Body of pancreas (tissue), 4 donors: ENCODE measurements at places on chromosomes 13 and 19.
A peak's percentile ranks its signal among the peaks of the same experiment; 100 is the strongest.

- peaks cover 8% of the 10 kb centered on the region for H3K4me1 ChIP-seq
- no peaks in the 10 kb centered on the region for H3K27me3 ChIP-seq
- H3K36me3 ChIP-seq = no peaks in the 10 kb centered on the region
- peak; percentile 2 for DNase-seq
Observed at GRCh38 chr13:113667771-113668490, 912 bp downstream of the GRK1 start.

- no peak overlapping the region for H3K27ac ChIP-seq
- H3K4me3 ChIP-seq = no peak overlapping the region
- DNase-seq = no peak
- H3K27me3 ChIP-seq = no peaks in the 10 kb centered on the region
- no peaks in the 10 kb centered on the region for H3K36me3 ChIP-seq
Observed at GRCh38 chr19:14164724-14165493, 28.5 kb upstream of the ASF1B start.

DNA sequence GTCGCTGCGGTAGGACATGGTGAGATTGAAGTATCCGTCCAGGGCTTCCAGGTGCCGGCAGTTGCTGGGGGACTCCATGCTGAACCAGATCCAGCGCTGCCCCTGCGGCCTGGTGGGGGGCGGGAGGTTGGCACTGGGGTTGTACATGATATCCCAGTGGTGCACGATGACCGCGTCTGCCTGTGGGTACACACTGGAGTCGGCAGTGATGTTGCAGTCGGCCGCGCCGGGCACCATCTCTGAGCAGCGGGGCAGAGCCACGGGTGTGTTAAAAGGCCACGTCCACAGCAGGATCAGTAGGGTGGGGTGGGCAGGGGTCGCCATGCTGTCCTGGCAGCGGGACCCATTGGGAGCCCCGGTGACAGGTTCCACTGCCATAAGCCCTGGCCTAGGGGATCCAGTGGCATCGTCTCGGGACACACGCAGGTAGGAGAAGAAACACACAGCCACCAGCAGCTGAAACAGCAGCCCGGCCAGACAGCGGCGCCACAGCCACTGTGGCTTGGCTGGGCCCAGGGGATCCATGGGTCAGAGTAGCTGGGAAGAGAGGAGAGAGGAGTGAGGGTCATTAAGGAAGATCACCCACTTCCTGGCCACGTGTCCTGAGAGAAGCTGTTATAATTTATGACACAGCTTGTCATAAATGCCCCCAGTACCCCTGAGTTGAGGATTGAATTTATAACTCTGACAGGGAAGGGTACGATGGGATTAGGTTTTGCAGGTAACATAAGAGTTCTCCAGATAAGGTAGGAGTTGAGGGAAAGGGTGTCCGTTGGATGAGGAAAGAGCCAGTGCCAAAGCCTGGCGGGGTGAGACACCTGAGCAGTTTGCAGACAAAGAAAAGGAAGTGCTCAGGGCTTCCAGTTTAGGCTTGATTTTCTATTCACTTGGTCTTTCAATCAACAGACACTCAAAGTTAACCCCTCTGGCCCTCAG, 2.9 kb downstream of the FUT5 start:
- no peaks in the 10 kb centered on the region for H3K36me3 ChIP-seq
- no peak for DNase-seq
- H3K27ac ChIP-seq = no peak overlapping the region
- H3K4me3 ChIP-seq = no peak overlapping the region
- no peaks in the 10 kb centered on the region for H3K4me1 ChIP-seq

DNA sequence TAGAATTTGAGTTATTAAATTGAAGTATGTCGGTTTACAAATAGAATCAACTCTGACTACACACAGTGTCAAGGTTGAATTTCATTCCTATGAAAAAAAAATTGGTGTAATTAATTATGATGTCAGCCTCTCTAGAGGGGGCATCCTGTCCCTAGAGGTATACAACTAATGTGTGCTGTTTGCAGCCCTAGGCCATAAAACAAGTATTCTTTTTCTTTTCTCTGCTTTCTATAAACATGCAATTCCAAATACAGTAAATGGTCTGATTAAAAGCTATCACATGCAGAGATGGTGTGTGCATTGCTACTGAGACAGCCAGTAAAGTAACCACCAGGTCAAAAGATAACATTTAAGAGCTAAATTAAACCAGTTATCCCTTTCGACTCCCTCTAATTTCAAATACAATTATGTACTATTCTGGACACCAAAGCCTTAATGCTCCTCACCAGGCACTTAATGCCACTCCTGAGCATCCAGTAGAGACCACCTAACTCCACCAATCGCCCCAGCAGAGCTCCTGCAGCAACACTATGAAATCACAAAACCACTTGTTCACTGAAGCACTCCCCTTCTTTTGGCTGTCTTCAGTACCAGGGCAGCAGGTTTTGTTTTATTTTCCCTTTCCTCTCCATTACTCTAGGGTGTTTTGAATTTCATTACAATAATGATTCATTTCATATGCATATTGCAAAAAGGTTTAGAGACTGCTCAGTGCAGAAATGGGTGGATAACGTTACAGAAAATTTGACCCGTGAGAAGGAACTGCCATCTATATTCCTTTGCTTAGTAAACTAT, 426.9 kb downstream of the PCDH9 start:
- no peaks in the 10 kb centered on the region for H3K36me3 ChIP-seq
- no peak overlapping the region for H3K27ac ChIP-seq
- no peak for DNase-seq
- H3K4me1 ChIP-seq = peaks cover 10% of the 10 kb centered on the region

GRCh38 chr13:32116210-32116609, 84.6 kb downstream of the FRY start:
- no peak for DNase-seq
- no peaks in the 10 kb centered on the region for H3K27me3 ChIP-seq
- no peak overlapping the region for H3K27ac ChIP-seq

DNA sequence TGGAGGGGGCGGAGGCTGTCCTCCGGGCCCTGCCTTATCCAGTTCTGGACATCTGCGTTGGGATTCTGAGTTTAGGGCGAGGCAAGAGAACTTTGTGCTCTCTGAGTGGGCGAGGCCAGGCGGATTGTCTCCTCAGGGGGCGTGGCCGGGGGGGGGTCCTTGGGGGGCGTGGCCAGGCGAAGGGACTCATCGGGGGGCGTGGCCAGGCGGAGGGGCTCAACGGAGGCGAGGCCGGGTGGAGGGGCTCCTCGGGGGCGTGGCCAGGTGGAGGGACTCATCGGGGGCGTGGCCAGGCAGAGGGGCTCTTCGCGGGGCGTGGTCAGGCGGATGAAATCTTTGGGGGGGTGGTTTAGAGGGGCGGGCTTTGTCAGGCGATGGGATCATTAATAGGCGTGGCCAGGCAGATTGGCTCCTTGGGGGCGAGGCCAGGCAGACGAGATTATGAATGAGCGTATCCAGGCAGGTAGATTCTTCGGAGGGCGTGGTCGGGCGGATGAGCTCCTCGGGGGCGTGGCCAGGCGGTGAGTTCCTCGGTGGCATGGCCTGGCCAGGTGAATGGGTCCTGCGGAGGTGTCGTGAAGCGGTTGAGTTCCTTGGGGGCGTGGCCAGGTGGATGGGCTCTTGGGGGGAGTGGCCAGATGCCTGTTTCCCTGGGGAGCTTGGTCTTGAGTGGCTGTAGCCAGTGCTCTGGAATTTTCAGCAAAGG, 10.3 kb upstream of the CACNG7 start:
- no peaks in the 10 kb centered on the region for H3K4me1 ChIP-seq
- no peaks in the 10 kb centered on the region for H3K36me3 ChIP-seq
- DNase-seq = no peak
- H3K27me3 ChIP-seq = no peaks in the 10 kb centered on the region
- no peak overlapping the region for H3K4me3 ChIP-seq
- H3K27ac ChIP-seq = no peak overlapping the region
